Lung (tissue), 17 donors: ENCODE measurements at places on chromosomes 12 and 14. TPM values are rescaled to one million over a fixed set of nuclear protein-coding genes. Genes with fewer than 3 reads are reported as not detected.

DNA sequence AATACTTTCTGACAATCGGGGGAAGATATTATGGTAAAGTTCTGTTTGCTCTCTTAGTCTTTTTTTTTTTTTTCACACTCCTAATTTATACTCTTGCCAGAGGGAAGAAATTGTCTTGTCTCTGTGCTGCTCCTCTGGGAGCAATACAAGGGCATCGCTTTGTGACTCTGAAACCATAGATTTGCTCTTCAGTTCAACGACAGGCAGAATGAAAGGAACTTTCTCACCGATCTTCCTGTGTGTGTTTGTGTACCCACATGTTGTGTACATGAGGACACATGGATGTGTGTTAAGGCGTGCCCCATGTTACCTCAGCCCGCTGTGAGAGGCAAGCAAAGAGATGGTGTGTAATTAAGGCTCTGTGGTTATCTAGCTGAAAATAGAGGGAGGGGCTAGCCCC, 457.6 kb downstream of the EGLN3 start:
- H3K27ac ChIP-seq, result no peak overlapping the region
- H3K4me3 ChIP-seq, result no peak overlapping the region
- no peaks in the 10 kb centered on the region for H3K36me3 ChIP-seq

GRCh38 chr12:63823040-63823439, 21.5 kb upstream of the SRGAP1 start:
- no peak for DNase-seq
- H3K36me3 ChIP-seq, result no peaks in the 10 kb centered on the region
- no peak overlapping the region for H3K4me3 ChIP-seq
- H3K4me1 ChIP-seq, result no peaks in the 10 kb centered on the region
- H3K27ac ChIP-seq, result no peak overlapping the region
- no peaks in the 10 kb centered on the region for H3K27me3 ChIP-seq

The ANG gene
- 19.6 TPM for polyA plus RNA-seq

The ABCD2 gene
- polyA plus RNA-seq, result 0.20 TPM

GRCh38 chr14:104739546-104740516, 13.1 kb upstream of the SIVA1 start:
- H3K4me3 ChIP-seq, result no peak overlapping the region
- peaks cover 2% of the 10 kb centered on the region for H3K36me3 ChIP-seq
- DNase-seq, result no peak
- peaks cover 8% of the 10 kb centered on the region for H3K4me1 ChIP-seq
- no peak overlapping the region for H3K27ac ChIP-seq

DNA sequence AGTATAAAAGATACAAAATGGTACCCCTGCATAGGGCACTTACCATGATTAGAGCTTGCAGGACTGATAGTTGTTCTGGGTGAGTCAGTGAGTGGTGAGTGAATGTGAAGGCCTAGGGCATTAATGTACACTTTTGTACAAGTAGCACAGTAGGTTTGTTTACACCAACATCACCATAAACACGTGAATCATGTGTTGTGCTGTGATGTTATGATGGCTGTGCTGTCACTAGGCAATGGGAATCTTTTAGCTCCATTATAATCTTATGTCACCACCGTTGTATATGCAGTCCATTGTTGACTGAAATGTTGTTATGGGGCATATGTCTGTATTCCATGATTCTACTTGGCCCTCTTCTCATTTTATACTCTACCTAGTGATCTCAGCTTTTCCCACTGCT, 11.8 kb downstream of the NUBPL start:
- H3K36me3 ChIP-seq, result peaks cover 13% of the 10 kb centered on the region
- no peak overlapping the region for H3K4me3 ChIP-seq
- no peaks in the 10 kb centered on the region for H3K27me3 ChIP-seq

GRCh38 chr12:43115441-43116160, 436.4 kb downstream of the ADAMTS20 start:
- H3K27ac ChIP-seq, result no peak overlapping the region
- no peaks in the 10 kb centered on the region for H3K27me3 ChIP-seq
- peaks cover 16% of the 10 kb centered on the region for H3K4me1 ChIP-seq
- no peak for DNase-seq
- no peak overlapping the region for H3K4me3 ChIP-seq

The CLEC2B gene
- 19.0 TPM for polyA plus RNA-seq

The FGF6 gene
- not detected for polyA plus RNA-seq

The BCL11B gene
- 0.29 TPM for polyA plus RNA-seq

The LBHD2 gene
- polyA plus RNA-seq, result 0.08 TPM

DNA sequence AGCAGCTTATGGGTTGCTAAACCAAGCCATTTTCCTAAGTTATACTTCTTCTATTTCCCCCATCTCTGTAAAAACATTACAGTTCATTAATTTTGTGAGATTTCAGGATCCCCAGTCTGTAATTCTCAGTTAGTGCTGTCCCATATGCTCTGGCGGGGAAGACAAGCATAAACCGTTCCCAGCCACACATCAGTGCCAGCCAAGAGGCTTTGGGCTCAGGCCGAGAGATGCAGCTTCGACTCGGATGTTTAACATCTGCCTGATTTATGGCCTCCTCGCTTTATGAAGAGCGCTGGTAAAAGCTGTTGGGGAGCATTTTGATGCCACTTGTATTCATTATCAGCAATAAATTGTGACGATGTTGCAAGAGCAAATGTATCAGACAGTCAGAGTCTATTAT, 349.1 kb upstream of the CCDC196 start:
- no peak overlapping the region for H3K27ac ChIP-seq
- no peak overlapping the region for H3K4me3 ChIP-seq
- no peaks in the 10 kb centered on the region for H3K36me3 ChIP-seq
- H3K4me1 ChIP-seq, result no peaks in the 10 kb centered on the region

- no peaks in the 10 kb centered on the region for H3K4me1 ChIP-seq
- H3K27me3 ChIP-seq, result peaks cover 46% of the 10 kb centered on the region
- DNase-seq, result peak; percentile 54
- H3K27ac ChIP-seq, result no peak overlapping the region
These were observed 3.3 kb upstream of the NTF3 start for GRCh38 chr12:5428332-5429221.

DNA sequence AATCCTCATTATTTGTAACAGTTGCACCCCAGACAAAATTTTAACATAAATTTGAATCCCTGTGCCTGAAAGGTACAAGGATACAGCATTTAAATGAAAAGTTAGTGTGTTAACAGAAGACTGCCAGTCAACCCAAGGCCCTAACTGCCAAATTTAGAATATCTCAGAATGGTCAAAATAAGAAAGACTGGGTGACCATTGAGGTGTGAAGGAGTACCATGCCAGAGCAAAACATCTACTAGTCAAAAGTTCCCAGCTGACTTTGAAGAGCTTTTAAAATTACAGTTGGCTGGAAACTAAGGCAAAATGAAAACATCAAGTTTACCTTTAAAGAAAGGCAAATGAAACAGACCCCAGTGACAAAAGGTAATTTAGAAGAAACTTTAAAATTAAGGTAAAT, 18.4 kb downstream of the SAV1 start:
- H3K36me3 ChIP-seq, result peaks cover 10% of the 10 kb centered on the region
- DNase-seq, result no peak
- H3K27me3 ChIP-seq, result no peaks in the 10 kb centered on the region

GRCh38 chr14:76500011-76500410, 124.1 kb downstream of the ESRRB start:
- no peaks in the 10 kb centered on the region for H3K36me3 ChIP-seq
- DNase-seq, result no peak
- H3K4me3 ChIP-seq, result no peak overlapping the region
- no peaks in the 10 kb centered on the region for H3K27me3 ChIP-seq
- no peak overlapping the region for H3K27ac ChIP-seq

The LRFN5 gene
- 0.40 TPM for polyA plus RNA-seq

The SLC17A8 gene
- polyA plus RNA-seq, result 0.06 TPM

The RBM19 gene
- polyA plus RNA-seq, result 17.9 TPM

- H3K4me1 ChIP-seq, result no peaks in the 10 kb centered on the region
- H3K36me3 ChIP-seq, result no peaks in the 10 kb centered on the region
- H3K27ac ChIP-seq, result no peak overlapping the region
- no peaks in the 10 kb centered on the region for H3K27me3 ChIP-seq
- no peak for DNase-seq
These were observed 22.7 kb downstream of the SNRPF start for GRCh38 chr12:95881331-95881955.

DNA sequence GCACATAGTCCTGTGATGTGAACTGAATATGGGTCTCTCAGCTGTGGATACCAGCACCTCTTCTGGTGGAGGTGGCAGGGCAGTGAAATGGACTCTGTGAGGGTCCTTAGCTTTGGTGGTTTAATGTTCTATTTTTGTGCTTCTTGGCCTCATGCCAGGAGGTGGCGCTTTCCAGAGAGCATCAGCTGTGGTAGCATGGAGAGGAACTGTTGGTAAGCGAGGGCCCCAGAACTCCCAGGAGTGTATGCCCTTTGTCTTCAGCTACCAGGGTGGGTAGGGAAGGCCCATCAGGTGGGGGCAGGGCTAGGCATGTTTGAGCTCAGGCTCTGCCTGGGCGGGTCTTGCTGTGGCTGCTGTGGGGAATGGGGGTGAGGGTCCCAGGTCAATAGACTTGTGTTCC, 241.7 kb downstream of the AEBP2 start:
- no peak overlapping the region for H3K27ac ChIP-seq
- no peak overlapping the region for H3K4me3 ChIP-seq
- H3K4me1 ChIP-seq, result peaks cover 3% of the 10 kb centered on the region
- no peak for DNase-seq
- no peaks in the 10 kb centered on the region for H3K27me3 ChIP-seq

GRCh38 chr14:60163693-60164092, 1.5 kb downstream of the DHRS7 start:
- H3K36me3 ChIP-seq, result peaks cover 2% of the 10 kb centered on the region
- peaks cover 5% of the 10 kb centered on the region for H3K4me1 ChIP-seq
- DNase-seq, result no peak
- H3K27ac ChIP-seq, result no peak overlapping the region
- H3K4me3 ChIP-seq, result no peak overlapping the region

DNA sequence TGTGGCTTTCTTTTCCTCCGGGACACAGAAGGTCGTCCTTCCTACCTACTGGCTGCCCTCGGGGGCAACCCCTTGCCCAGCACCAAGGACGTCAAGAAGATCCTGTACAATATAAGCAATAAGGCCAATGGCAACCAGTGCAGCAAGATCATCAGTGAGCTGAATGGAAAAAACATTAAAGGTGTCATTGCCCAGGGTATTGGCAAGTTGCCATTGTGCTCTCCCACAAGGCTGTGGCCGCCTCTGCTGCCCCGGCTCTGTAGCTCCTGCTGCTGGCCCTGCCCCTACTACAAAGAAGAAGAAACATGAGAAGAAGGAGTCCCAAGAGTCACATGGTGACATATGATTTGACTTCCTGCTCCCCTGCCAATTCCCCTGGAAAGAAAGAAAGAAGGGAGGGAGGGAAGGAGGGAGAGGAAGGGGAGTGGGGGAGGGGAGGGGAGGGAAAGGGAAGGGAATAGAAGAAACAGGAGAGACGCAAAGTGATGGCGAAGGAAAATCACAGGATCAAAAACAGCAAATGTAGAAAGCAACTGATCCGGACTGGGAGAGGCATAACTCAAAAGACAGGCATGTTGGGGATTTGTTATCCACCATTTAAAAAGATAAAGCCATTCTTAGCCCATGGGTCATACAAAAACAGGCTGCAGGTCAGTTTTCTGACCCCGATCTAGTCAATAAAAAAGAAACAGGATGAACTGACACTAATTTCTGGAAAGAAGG, 61.3 kb upstream of the RESF1 start:
- no peaks in the 10 kb centered on the region for H3K27me3 ChIP-seq
- no peaks in the 10 kb centered on the region for H3K36me3 ChIP-seq
- H3K4me3 ChIP-seq, result no peak overlapping the region

- no peak overlapping the region for H3K4me3 ChIP-seq
These were observed 4.4 kb downstream of the DUSP16 start for GRCh38 chr12:12558291-12558690.

- H3K4me1 ChIP-seq, result no peaks in the 10 kb centered on the region
- DNase-seq, result peak; percentile 29
- no peak overlapping the region for H3K4me3 ChIP-seq
These were observed 126.8 kb upstream of the MAX start for GRCh38 chr14:65228956-65229747.

DNA sequence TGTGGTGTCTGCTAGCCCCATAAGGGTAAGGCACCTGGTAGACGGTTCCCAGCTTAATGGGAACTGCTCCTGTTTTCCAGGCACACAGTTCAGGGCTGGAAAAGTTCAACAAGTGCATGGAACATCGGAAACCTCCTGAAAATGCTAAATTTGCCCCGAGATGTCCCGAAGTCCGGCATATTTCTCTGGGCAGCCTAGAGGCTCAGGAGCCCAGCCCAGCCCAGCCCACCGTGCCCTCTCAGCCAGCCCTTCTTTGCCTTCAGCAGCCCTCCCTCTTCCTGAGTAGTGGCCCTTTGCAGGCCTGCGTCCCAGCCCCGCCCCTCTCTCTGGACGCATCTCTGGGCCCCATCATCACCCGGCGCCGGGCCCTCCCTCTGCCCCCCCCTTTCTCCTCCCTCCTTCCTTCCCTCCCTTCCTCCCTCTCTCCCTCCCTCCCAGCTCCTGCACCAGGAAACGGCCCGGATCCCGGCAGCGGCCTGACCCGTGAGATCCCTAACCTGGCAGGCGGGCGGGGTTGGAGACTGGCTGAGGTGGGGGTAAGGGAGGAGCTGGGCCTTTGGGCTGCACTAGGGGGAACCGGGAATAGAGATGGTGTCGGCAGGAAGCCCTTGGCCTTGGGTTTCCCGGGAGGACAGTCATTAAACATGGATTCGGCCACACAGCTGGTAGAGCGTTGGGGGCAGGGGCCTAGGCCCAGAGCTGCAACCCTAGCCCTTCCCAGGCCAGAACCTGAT, at the start of gene BCL2L2:
BCL2L2 (plus strand) TSS at position 422 of the 734 bp plus-strand sequence. CDS start 935 bp downstream, outside the sequence.
- peak; percentile 95 for DNase-seq
- H3K4me3 ChIP-seq, result peak within 1 kb of the TSS; percentile 85
- no peaks in the 10 kb centered on the region for H3K36me3 ChIP-seq
- peaks cover 7% of the 10 kb centered on the region for H3K4me1 ChIP-seq

GRCh38 chr14:61733972-61734371, 28.2 kb upstream of the SNAPC1 start:
- no peak for DNase-seq
- no peaks in the 10 kb centered on the region for H3K27me3 ChIP-seq
- H3K36me3 ChIP-seq, result peaks cover 10% of the 10 kb centered on the region

DNA sequence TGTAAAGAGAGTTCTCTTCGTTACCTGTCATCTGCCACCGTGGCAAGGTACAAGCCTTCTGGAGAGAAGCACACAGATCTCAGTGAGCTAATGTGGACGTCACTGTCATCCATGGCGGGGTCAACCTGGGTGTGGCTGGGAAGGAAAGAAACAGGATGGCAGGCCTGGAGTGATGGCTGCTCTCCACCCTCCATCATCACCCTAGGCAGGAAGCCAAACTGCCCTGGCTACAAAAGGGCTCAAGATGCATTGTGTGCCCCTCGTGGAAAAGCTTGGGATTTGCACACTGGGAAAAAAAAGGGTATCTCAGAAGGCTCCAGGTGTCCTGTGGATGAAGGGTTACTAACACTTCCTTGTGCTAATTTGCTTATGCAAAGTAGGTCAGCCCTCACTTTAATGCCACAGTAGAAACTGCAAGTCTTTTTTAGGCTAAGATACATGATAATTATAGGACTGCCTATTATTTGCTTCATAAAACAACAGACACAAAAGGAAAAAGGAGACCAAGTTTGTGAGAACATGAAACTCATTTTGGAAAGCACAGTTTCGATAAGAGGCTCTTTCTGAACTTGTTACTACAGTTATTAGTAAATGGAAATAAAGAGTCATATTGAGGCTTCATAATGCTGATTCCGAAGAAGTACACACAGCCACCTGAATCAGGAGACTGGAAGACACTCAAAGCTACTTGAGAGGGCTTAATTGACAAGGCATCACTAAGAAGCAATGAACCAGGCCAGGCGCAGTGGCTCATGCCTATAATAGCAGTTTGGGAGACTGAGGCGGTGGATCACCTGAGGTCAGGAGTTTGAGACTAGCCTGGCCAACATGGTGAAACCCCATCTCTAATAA, 18.9 kb downstream of the RFC5 start:
- DNase-seq, result no peak
- no peaks in the 10 kb centered on the region for H3K27me3 ChIP-seq
- H3K4me3 ChIP-seq, result no peak overlapping the region
- no peak overlapping the region for H3K27ac ChIP-seq
